ENCODE measurements at places on chromosomes 13 and 19.

DNA sequence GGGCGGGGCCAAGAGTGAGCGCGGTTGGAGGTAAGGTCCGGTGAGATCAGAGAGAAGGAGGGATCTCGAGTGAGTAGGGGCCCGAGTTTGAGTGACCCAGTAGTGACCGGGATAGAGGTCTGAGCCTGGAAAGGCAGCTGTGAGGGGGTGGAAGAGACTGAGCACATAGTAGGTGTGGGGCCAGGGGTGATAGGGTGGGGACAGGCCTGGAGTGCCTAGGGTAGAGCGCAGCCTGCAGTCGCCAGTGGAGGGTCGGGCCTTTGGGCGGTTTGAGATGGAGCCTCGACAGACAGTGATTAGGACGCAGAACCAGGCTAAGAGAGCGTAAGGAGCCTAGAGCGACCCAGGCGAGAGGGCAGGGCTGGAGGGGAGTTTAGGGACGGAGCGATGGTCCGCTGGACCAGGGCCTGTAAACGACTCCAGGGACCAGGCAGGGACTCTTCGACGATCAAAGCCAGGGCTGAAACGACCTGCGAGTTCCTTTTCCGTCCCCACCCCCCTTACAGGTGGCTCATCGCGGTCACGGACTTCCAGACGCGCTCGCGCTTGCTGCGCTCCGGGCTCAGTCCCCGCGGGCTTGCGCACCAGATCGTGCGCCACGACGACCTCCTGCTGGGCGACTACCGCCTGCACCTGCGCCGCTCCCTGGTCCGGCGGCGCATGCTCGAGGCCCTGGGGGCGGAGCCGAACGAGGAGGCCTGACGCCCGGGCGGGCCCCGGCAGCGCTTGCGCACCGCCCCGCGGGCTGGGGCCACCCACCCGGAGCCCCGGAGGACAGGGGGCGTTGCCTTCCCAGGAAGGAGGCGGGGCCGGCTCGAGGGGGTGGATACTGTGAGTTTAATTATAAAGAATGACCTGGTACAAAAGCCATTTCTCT, 9.4 kb downstream of the C19orf81 start:
- DNase-seq: peak; percentile 25

DNA sequence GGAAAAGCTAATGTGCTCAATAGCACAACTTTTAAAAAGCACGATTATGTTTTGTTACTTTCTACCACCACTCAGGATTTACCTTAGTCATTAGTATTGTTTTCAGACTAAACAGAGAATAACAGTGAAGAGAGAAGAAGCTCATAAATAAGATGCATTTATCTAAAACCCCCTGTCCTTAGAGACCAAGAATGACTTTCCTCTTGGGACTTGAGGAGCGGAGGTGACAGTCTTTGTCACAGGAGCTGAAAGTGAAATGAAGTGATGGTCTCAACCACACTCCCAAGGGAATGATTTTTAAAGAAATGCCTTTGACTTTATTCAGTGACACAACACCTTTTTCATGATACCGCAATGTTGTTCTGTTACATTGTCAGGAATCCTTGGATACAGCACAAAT, 190.6 kb upstream of the NBEA start:
- no peak for DNase-seq

- DNase-seq: no peak
Measured at GRCh38 chr13:87234981-87235380, 436.2 kb upstream of the SLITRK5 start.

DNA sequence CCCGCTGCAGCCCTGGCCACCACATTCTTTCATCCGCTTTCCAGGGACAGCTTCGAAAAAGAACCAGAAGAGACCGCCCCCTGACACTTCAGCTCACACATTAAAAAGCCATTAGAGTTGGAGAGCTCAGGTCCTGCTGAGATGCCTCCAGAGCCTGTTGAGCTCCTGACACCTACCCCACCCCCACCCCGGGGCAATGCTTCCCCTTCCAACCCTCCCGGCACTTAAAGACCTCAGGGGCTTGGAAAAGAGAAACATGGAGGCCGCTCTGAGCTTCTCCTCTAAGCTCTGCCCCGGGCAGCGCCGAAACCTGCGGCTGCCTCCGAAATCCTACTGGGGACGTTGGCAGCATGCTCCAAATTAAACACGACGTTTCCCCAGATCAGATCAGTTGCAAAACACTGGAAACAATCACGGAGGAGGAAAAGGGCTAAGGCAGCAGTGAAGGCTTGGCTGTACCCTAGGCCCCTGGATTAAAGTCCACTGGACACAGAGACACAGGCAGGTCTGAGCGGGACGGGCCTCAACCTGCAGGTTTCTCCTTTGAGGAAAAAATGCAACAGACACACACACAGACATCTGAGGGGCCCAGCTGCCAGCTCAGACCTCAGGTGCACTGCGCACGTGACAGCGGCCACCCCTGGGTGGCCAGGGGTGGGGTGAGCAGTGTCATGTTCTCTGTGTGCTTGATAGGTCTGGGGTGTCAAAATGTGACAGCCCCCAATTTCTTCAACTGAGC, 9.6 kb downstream of the SH3GL1 start:
- peak; percentile 45 for DNase-seq

DNA sequence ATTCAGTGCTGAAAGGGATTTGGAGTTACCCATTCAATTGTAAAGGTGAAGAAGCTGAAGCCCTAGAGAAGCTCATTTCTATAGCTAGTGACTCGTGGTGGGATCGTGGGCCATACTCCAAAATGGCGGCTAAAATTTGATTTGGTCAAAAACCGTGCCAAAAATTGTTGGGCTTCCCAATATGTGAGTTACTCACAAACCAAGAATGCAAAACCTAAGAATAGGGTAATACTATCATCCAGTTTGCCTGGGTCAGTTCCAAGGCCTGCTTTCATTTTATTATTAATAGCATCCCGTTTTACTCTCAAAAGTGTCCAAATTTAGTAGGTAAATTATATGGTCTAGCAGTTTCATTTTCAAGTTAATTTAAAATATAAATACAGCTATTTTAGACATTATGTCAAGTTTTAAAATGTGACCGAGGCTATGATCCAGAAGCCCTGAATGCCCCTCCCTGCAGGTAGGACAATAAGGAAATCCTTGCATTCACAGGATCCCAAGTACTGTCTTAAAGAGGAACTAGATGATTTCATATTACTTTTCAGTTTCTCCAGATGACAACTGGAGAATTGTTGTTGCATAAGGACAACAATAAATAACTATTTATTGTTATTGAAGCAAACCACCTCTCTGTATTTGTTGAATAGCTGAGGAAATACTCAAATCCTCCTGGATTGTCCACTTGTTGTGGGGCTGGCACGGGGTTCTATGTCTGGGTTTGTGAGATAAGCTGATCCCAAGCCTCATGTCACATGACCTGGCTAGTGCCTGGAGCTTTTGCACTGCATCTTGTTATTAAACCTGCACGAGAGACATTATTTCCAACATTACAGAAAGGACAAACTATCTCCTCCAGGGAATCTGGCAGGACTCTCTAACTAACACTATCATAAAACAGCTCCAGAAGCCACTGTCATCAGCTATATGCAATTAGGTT, 11.6 kb upstream of the RAP2A start:
- no peak for DNase-seq

- DNase-seq: no peak
Measured at GRCh38 chr13:91331047-91331915, 16.2 kb upstream of the MIR17HG start.

DNA sequence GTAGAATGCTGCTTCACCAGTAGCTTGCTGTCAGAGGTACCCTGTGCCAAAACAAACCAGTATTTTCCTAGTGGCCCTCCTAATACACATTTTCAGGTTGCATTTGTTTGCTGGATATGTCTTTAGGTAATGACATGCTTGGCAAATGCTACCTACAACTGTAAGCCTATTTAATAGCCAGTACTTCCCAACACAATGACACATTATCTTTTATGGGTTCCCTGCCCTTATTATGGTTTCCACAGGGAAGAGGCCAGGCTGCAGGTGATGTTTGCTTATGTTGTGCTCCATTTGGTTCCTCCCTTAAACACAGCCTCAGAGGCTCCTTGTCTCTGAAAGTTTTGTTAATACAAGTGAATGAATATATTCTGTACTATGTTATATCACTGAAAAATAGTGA, 24.7 kb downstream of the FRY start:
- no peak for DNase-seq

DNA sequence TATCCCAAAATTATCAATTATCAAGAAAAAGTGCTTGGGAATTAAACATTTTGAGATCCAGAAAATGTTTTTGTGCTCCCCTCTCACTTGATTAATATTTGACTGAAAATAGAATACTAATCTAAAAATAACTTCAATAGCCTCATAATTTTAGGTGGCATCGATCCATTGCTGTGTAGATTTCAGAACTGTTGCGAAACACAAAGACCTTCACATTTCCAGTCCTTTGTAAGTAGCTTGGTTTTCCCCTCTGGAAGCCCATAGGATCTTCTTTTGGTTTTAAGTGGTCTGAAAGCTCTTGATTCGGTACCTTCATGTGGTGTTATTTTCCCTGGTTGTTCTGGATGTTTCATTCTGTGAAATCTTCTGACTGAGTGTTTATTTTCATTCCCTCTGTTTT, 176.5 kb downstream of the NUFIP1 start:
- DNase-seq: no peak

DNA sequence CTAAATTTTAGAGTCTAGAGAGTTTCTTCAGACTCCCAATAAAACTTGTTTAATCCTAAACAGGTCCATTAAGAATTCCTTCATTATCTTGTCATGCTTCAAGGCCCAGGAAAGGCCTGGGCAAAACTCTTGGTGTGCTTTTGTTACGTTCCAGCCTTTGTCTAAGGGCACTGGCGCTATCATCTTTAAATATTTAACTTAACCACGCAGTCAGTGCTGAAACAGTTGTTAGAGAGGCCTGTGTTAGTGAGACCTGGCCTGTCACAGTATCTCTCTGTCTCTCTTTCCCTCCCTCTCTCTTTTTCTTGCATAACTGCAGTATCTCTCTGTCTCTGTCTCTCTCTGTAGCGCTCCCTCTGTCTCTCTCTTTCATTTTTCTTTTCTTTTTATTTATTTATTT, 8.2 kb upstream of the OR1M1 start:
- no peak for DNase-seq
